CD8-positive, alpha-beta memory T cell (primary cell): ENCODE measurements at places on chromosomes 6 and 20. TPM values are rescaled to one million over a fixed set of nuclear protein-coding genes. Genes with fewer than 3 reads are reported as not detected.
A peak's percentile ranks its signal among the peaks of the same experiment; 100 is the strongest.

GRCh38 chr20:62019144-62019805 is 46.4 kb downstream of the TAF4 start:
- peak; percentile 12 for DNase-seq

DNA sequence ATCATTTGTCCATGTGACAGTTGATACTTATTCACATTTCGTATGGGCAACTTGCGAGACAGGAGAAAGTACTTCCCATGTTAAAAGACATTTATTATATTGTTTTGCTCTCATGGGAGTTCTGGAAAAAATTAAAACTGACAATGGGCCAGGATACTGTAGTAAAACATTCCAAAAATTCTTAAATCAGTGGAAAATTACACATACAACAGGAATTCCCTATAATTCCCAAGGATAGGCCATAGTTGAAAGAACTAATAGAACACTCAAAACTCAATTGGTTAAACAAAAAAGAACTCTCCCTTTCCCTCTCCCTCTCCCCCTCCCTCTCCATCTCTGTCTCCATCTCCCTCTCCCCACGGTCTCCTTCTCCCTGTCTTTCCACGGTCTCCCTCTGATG is 19.4 kb upstream of the EIF2S2 start:
- no peak for DNase-seq

- DNase-seq: no peak
These were observed 970 bp downstream of the BLTP3A start for GRCh38 chr6:34792605-34793500.

Gene SLC13A3
- not detected for total RNA-seq

Gene TREML2
- total RNA-seq: 1.2 TPM
